ENCODE measurements at places on chromosomes 6 and 20.

GRCh38 chr20:58526411-58526810 is 11.2 kb upstream of the APCDD1L start:
- DNase-seq: no peak

- DNase-seq: peak; percentile 68
Observed at GRCh38 chr20:63290677-63291472, 2.1 kb upstream of the COL20A1 start.

DNA sequence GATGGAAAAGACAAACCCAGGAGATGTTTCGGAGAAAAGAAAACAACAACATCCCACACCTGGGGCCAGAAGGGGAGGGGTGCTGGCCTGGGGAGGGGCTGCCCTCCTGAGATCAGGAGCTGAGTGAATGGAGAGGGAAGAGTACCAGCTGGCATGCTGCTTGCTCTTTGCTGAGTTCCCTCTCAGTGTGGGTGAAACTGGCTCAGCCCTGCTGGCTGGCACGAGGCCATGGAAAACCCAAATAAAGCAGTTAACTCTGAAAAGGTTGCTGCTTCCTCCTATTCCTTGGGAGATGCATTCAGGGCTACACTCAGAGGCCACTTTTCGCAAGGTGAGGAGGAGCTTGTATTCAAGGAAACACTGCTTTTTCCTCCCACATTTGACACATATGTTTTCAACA is 8.0 kb upstream of the KCNK16 start:
- no peak for DNase-seq

- DNase-seq: no peak
Observed at GRCh38 chr6:48144021-48144420, 33.0 kb upstream of the PTCHD4 start.

- no peak for DNase-seq
Observed at GRCh38 chr6:133683606-133684005, 205.3 kb upstream of the TCF21 start.

GRCh38 chr20:59665656-59666555 is 61.6 kb downstream of the PHACTR3 start:
- no peak for DNase-seq

GRCh38 chr6:109717971-109718370 is 26.9 kb downstream of the FIG4 start:
- DNase-seq: no peak

DNA sequence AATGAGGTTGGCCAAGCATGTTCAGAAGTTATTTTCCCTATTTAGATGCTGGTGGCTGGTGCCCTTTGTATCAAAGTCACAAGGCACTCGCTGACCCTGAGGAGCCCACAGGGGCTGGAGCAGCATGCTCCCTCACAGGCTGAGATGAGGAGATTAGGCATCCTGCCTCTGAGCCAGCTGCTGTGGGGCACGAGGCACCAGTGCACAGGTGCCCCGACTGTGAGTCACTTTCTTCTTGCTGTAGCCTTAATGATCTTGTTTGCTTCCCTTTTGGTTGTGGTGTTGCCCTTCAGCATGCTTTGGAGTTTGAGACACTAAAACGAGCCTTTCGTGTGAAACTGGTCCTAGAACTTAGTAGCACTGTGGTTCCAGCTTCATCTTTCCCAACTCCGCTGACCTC is 4.3 kb downstream of the PSMG4 start:
- no peak for DNase-seq

DNA sequence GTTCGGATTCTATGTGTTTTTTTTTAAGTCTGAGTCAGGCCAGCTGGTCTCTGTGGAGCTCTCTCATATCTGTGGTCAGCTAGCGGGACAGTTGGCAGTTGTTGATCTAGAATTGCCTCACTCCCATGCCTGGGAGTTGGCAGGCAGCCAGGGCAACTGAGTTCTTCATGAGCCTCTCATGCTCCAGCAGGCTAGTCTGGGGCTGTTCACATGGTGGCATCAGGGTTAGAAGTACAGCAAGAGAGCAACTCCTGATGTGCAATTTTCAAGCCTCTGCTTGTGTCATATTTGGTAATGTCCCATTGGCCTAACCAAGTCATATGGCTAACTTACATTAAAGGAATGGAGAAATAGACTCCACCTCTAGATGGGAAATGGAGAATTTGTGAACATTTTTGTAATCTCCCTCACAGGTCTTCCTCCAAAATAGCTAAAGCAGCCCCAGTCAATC is 6.7 kb upstream of the IFT52 start:
- DNase-seq: no peak

GRCh38 chr6:43762966-43763695 is 6.9 kb upstream of the VEGFA start:
- no peak for DNase-seq

- peak; percentile 36 for DNase-seq
Observed at GRCh38 chr6:190596-191395, 101.5 kb upstream of the DUSP22 start.

Measured in stimulated activated naive CD8-positive, alpha-beta T cell treated with anti-CD3 and anti-CD28 coated beads, Interleukin-15, amount 100 ng/mL, for 72 hours (primary cell).